ENCODE measurements at places on chromosomes 1 and 21.

DNA sequence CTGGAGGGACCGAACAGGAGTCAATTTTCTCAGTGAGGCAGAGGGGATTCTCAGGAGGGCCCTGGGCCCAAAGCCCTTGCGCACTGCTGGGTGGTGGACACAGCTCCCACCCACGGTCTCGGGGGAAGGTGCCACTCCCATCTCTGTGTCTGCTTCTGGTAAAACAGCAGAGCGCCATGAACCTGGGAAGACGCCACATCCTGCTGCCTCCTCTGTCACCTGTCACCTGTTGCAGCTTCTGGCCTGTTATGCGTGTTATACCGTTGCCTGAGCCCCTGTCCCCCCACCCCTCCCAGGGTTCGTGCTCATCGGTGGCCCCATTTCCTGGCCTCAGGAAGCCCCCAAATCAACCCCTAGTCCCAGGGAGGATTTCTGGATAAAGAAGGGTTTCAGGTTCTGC, 125.8 kb upstream of the AJAP1 start:
- DNase-seq = no peak

DNA sequence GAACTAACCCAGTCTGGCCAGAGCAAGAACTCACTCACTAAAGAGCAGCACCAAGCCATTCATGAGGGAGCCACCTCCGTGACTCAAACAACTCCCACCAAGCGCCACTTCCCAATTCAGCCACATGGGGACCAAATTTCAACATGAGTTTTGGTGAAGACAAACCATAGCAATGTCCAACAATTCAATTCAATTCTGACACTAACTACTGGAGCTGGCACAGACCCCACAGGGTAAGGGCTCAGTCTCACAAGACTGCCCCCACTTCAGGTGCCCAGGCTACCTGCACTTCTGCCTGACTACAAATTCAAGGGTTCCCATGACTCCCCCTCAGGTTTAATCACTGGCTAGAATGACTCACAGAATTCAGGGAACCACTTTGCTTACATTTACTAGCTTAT, 48.8 kb upstream of the RAP1A start:
- peak; percentile 62 for DNase-seq

- peak; percentile 86 for DNase-seq
Observed at GRCh38 chr1:20493839-20494608, 8.0 kb upstream of the CAMK2N1 start.

DNA sequence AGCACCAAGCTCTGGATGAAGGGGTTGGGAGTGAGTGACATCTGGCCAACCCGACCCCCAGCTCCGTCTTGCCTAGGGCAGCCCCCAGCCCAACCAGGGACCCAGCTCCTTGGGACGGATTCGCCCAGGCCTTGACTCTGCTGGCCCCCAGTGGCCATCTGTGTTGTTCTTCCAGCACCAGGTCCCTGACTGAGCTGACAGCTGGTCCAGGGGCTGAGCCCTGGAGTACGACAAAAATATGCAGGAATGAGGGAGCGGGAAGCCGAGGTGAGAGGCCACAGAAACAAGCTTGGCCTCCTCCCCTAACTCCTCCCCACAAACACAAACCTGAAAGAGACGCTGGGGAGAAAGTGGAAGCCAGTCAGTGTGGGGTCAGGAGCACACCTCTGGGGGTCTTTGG, 55.0 kb upstream of the PAX7 start:
- no peak for DNase-seq

DNA sequence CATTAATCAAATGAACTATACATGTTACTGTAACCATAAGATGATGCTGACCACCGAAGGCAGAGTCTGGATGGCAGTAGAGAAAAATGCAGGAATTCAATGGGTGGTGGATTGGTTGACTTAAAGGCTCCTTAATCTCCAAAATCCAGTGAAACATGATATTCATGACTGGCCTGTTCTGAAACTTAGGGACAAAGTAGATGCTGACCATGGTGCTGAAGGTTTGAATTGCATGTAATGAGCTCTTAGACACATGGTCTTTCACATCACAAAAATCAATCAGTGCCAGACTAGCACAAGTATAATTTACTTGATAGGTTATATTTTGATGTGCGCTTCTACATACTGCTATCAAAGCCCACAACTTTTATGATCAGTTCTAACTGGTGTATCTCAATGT, 30.9 kb upstream of the NTMT2 start:
- peak; percentile 25 for DNase-seq

- DNase-seq = peak; percentile 54
Observed at GRCh38 chr1:156775799-156776198, 8.5 kb downstream of the PRCC start.

DNA sequence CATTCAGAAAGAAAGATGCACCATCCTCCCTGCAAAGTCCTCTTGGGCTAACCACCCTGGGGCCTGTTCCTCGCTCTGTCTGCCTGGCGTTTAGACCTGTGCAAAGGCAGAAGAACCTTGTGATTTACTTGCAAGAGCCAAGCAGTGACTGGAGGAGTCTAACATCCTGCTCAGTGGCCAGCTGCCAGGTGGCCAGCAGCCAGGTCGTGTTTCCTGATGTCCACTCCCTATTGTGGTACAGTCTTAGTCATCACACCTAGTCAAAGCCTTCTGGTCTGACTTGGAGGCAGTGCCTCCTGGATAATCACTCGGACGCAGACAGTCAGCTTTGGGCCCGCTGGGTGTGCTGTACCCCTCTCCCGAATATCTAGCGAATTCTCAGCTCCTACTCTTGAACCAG, 118.1 kb downstream of the PGBD5 start:
- DNase-seq = peak; percentile 74

DNA sequence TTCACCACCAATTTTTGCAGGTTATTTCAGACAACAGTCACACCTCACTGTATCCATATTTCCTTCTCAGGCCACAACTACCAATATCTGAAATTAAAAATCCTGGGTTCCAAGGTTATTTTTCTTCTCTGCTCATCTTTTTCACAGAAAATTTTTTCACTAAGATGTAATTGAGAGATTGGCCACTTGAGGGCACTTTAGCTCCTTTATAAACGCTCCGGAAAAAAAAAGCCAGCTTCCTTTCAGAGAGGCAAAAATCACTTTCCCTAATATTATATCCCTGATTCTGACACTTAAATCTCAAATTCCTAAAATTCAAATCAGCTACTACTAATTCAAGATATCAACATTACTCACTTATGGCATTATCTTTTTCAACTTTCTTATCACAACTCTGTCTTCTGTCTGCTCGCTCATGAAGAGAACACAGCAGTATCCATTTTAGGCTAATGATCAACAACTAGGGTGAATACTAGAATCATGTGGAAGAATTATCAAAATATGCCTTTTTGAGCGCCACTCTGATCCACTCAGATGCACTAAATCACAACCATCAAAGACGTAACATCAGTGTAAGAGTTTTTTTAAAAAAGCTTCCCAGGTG, 101.4 kb upstream of the RGS1 start:
- peak; percentile 70 for DNase-seq

- no peak for DNase-seq
Observed at GRCh38 chr1:53377438-53377841, 49.6 kb upstream of the LRP8 start.

GRCh38 chr1:210159211-210159610, 73.4 kb upstream of the SERTAD4 start:
- no peak for DNase-seq

DNA sequence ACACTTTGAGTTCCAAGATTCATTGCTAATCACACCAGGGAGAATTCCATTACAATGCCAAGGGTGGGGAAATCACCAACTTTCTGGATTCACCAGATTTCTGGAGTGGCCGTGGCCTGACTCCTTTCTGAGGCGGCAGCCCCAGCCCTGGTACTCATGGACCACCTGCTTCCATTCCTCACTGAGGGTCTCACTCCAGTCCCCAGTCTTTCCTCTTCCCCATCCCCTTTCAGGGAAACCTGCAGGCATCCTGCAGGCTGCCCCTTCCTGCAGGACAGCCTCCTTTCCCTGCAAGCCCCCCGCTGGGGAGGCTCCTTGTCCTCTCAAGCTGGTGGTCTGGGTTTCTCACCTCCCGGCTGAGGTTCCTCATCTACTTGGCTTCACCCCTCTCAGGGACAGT, 12.7 kb upstream of the CDK18 start:
- no peak for DNase-seq

DNA sequence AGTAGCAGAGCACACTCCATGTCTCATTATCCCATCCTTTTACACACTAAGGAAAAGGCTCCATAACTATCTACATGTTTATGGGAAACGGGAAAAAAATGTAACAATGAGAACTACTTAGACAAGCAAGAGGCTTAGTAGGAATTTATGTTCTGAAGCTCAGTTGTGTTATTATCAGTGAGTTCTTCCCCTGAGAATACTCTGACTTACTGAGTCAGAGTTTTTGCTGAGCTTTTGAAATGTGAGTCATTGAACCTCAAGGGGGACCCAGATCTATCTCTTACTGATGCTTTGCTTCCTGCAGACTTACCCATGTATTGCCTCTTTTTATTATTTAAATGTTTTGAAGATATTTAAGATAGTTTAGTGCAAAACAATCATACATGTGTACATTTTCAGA, 20.1 kb downstream of the CFHR5 start:
- DNase-seq = peak; percentile 66

DNA sequence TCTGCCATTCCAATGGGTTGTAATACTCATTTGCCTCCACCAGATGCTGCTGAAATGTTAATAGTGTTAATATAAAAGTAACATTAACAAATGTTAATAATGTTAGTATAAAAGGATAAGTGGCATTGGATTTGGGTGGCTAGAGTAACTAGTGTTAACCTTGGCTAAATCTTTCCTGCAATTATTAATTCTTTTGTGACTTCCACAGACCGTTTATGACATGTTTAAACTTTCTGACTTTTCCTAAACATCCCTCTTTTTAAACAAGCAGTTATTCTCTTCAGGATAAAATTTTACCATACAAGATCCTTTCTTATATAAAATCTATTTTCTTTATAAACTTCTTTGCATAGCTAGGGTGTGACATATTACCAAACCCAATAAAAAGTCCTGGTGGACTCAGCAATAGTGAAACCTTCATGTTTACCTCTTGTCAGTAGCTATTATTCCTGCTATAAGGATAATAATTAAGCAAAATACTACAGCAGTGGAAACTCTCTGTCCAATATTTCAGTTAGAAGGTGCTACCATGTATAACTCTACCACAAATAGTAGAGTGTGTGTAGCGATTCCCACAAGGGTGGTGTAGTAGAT, 41.5 kb downstream of the CCDC30 start:
- peak; percentile 6 for DNase-seq

- peak; percentile 76 for DNase-seq
Observed at GRCh38 chr1:37486680-37487618, 12.6 kb downstream of the ZC3H12A start.

- peak; percentile 57 for DNase-seq
Observed at GRCh38 chr1:77316006-77316405, 34.2 kb downstream of the AK5 start.
